ENCODE measurements at places on chromosomes 16 and 17. TPM values are rescaled to one million over a fixed set of nuclear protein-coding genes. Genes with fewer than 3 reads are reported as not detected.

HCRT gene
- not detected for total RNA-seq

RRAD gene
- 64.4 TPM for total RNA-seq

TEKT1 gene
- total RNA-seq, result 0.21 TPM

PITPNC1 gene
- 23.8 TPM for total RNA-seq

CES4A gene
- total RNA-seq, result 3.4 TPM

SHISA6 gene
- not detected for total RNA-seq

SSTR5 gene
- total RNA-seq, result 0.38 TPM

CRISPLD2 gene
- total RNA-seq, result 3.0 TPM

FXR2 gene
- 52.5 TPM for total RNA-seq

CCL17 gene
- total RNA-seq, result not detected

HOXB6 gene
- 3.8 TPM for total RNA-seq

ZC3H18 gene
- total RNA-seq, result 57.7 TPM

RNF157 gene
- total RNA-seq, result 11.2 TPM

PRDM7 gene
- not detected for total RNA-seq

MAP2K6 gene
- total RNA-seq, result 6.9 TPM

C17orf100 gene
- total RNA-seq, result 2.8 TPM
